Hepatocyte (in vitro differentiated cells): ENCODE measurements at places on chromosomes 16 and 17. TPM values are rescaled to one million over a fixed set of nuclear protein-coding genes. Genes with fewer than 3 reads are reported as not detected.
A peak's percentile ranks its signal among the peaks of the same experiment; 100 is the strongest.

DNA sequence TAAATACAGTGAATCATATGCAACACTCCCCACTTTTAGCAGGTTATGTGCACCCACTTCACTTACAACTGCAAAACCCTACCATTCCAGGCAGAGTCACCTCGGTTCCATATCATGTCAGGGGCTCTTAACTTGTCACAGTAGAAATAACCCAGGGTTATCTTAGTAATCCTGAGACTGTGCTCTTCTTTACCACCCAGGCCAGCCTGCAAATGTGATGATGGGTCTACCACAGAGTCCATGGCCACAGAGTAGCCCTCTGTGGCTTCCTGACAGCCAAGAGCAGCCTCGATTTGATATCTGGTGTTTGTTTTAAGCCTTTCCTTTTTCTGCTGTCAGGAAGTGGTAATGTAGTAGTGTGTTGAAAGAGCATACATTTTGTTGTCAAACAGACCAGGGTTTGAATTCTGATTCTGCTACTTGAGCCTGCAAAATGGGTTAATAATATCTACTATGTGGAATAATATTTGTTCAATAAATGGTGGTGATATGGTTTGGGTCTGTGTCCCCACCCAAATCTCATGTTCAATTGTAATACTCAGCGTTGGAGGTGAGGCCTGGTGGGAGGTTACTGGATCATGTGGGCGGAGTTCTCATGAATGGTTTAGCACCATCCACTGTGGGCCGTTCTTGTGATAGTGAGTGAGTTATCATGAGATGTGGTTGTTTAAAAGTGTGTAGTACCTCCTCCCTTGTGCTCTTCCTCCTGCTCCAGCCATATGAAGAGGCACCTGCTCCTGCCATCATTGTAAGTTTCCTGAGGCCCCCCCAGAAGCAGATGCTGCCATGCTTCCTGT lies 416.5 kb downstream of the UTP18 start:
- DNase-seq = no peak

DNA sequence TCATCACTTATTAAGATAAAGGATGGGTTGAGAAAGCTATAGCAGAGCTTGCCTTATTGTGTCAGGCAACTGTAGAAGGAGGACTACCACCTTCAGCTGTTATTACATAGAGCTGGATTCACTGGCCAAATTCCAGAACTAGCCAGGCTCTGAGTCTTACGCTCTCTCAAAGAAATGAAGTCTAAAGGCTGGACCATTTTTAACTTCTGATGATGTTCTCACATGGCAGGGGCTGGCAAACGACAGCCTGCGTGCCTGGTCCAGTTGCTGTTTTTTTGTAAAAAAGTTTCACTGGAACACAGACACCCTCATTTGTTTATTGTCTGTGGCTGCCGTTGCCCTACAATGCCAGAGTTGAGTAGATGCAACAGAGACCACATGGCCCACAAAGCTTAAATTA lies 21.2 kb downstream of the TRAF4 start:
- DNase-seq = no peak

DNA sequence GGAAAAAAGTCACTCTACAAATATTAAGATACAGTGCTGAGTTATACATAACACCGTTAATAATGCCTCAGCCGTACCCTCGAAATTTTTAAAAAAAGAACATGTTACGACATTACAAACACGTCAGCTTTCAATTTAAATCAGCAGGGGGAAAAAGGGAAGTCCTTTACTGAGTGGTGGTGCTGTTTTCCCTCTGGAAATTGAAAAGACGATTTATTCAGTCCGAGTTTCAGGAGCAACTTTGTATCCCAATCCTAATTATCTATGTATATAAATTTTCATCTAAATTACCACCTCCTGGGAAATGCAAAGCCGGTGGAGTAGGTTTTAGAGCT lies 1.3 kb downstream of the NETO2 start:
- DNase-seq = peak; percentile 8

DNA sequence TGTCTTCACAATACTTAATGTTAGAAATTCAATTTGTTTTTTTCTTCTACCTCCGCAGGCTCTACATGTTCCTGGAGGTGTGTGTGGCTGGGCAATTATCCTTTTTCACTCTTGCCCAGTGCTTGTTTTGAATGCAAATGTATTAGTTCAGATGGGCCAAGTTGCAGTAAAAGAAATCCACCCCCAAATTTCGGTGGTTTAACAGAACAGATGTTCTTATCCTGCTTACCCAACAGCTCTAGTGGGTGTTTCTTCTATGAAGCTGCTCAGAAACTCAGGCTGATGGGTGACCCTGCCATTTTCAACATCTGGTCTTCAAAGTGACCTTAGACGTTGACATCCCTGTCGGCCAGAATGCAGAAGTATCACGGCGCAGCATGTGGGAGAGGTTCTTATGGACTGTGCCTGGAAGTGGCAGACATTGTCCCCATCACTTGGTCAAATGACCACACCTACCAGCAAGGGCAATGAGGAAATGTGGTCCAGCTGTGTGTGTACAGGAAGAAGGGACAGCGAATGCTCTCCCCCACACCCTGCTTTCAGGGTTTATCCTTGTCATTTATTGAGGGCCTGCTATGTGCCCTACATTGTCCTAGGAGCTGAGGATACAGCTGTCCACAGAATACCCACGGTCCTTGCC lies 157.3 kb downstream of the CDH13 start:
- no peak for DNase-seq

DNA sequence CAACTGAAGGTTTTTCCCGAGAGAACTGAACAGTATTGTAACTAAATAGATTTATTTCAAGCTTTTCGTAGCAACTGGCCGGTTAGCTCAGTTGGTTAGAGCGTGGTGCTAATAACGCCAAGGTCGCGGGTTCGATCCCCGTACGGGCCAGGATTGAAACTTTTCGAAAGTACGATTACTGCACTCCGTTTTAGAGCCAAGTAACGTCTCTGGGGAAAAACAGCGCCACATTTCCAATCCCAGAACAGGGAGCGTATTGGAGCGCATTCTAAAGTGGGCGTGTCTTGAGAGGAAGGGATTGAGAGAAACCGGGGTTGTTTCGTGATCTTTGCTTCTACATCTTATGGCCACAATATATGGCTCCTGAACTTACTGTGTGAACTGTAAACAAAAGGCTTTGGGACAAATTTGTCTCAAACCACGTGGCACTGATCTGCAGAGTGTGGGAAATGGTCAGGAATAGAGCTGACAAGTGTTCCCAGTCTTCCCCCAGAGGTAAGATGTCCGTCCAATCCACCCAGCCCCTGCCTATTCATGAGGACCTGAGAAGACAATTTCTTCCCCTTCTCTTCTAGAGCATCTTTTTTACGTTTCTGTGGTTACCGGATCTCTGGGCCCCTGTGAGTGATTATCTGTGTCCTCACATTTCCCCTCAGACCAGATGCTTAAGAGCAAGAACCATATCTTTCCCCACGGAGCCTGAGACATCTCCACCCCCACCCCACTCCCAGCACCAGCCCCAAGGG lies 2.3 kb downstream of the BORCS6 start:
- peak; percentile 96 for DNase-seq

GRCh38 chr17:57772774-57773173 lies 27.7 kb upstream of the CCDC182 start:
- DNase-seq = no peak

DNA sequence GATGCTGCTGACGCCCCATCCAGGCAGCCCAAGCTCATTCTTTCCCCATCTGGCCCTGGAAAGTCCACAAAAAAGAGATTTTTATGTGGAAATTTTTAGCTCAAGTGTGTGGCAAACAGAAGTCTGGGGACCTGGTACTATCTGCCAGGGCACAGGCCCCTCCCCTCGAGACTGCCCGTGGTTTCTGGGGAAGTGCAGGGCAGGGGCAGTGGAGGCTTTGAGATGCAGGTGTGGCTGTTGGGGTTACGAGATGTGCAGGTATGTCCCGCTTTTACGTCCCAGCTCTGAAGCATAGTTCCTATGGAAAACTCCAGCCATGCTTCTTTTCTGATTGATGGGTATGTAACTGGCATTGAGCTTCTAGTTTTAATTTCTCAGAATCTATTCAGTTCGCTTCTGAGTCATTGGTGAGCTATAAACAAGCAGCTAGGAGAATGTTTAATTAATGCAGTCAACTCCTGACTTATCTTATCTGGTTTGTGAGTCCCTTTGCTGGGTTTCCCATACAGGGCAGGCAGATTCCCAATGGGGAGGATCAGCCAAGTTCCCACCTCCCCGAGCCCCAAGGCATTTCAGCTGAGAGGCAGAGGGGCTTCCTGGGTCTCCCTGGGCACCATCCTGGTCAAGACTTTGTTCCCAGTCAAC lies 16.2 kb downstream of the TBX4 start:
- DNase-seq = no peak

- no peak for DNase-seq
Measured at GRCh38 chr17:9467518-9467917, 108.1 kb downstream of the STX8 start.

- DNase-seq = peak; percentile 76
Measured at GRCh38 chr16:31458073-31458843, 1.0 kb upstream of the ARMC5 start.

- no peak for DNase-seq
Measured at GRCh38 chr17:78431692-78431958, 53.2 kb downstream of the PGS1 start.

DNA sequence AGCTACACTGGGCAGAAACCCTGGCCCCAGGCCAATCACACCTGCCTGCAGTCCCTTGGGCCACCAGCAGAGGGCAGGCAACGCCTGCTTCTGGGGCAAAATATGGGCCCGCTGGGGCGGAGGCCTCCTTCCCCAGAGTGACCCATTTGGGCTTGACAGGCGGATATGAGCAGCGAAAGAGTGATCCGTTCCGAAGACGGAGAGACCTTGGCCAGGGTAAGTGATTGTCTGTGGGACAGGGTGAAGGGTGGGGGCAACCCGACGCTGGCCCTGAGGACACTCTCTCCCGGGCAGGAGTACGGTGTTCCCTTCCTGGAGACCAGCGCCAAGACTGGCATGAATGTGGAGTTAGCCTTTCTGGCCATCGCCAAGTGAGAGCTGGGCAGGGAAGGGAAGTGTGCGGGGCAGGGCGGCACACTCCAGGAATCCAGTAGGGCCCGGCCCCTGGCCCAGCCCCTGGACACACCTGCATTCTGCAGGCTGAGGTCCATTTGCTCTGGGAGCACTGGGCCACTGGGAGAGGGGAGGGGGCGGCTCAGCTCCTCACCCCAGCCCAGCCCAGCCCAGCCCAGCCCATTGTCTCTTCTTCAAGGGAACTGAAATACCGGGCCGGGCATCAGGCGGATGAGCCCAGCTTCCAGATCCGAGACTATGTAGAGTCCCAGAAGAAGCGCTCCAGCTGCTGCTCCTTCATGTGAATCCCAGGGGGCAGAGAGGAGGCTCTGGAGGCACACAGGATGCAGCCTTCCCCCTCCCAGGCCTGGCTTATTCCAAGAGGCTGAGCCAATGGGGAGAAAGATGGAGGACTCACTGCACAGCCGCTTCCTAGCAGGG lies 3.5 kb upstream of the NHERF1 start:
- peak; percentile 78 for DNase-seq

DNA sequence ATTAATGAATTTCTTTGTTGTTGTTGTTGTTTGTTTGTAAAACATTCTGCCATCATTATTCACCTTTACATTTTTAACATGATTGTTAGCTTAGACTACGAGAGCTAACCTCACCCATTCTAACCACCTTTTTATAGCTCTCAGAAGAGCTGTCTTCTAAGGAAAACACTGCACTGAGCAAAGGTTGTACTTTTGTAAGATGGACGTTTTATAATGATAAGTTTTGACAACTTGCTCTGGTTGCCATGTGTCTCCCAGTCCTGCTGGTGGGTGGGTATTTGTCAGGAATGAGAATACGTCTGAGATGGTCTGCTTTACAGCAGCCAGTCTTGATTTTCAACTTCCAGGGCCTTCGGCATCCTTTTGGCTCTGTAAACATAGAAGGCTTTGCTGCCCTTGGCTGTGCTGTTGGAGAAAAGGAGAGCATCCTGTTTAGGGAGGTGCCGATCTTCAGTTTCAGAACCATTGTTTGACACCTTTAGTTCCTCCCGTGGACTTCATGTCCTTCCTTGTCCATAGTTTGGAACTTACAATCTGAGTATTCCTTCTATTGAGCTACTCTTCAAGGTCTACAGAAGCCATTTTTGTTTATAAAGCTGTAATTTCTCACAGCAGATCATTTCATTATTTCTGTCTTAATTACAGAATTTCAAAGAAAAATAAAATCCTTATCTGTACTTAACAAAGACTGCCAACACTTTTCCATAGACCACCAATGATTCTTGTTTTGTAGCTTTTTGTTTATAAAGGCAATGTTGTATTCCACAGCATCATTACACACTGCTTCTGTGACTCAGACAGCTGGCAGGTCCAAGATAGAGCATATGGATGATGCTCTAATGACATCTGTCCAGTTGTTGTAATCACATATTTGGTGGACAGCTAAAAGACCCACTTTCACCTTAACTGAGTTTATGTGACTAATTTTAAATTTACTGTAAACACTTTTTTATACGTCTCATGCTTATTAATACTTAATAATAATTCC lies 270.1 kb upstream of the TBX2 start:
- peak; percentile 17 for DNase-seq

GRCh38 chr16:30526137-30526822 lies at the start of gene ZNF768:
TSS of gene ZNF768 (minus strand) at chr16:30526566. CDS start at chr16:30526413, 153 bp downstream.
- peak; percentile 81 for DNase-seq

Gene C16orf54
- total RNA-seq = 0.10 TPM in 1 of 2 replicates, not detected in the other

Gene SEC14L5
- 0.20 and 3.5 TPM in 2 replicates for total RNA-seq

Gene PTX4
- total RNA-seq = not detected in 2 replicates

Gene GPATCH8
- total RNA-seq = 30.0 and 41.3 TPM in 2 replicates

Gene XYLT2
- total RNA-seq = 26.8 and 27.4 TPM in 2 replicates

Gene RNF166
- total RNA-seq = 10.1 and 14.0 TPM in 2 replicates

Gene AANAT
- 0.84 TPM in 1 of 2 replicates, not detected in the other for total RNA-seq

Gene MEIOB
- 0.60 TPM in 1 of 2 replicates, not detected in the other for total RNA-seq

Gene MT1A
- not detected in 2 replicates for total RNA-seq

Gene ZNF594
- total RNA-seq = 6.2 and 7.7 TPM in 2 replicates

Gene NPIPA8
- total RNA-seq = 20.8 TPM in 1 of 2 replicates, not detected in the other
